ENCODE measurements at places on chromosomes 2 and 18.

GRCh38 chr2:230636684-230637271, 75.9 kb upstream of the CAB39 start:
- no peak for DNase-seq

- DNase-seq = no peak
Measured at GRCh38 chr2:190507135-190507534, 27.4 kb downstream of the NEMP2 start.

GRCh38 chr2:209549589-209549988, 125.7 kb downstream of the MAP2 start:
- DNase-seq = no peak

- DNase-seq = no peak
Measured at GRCh38 chr18:75164479-75164878, 44.5 kb downstream of the PTGR3 start.

DNA sequence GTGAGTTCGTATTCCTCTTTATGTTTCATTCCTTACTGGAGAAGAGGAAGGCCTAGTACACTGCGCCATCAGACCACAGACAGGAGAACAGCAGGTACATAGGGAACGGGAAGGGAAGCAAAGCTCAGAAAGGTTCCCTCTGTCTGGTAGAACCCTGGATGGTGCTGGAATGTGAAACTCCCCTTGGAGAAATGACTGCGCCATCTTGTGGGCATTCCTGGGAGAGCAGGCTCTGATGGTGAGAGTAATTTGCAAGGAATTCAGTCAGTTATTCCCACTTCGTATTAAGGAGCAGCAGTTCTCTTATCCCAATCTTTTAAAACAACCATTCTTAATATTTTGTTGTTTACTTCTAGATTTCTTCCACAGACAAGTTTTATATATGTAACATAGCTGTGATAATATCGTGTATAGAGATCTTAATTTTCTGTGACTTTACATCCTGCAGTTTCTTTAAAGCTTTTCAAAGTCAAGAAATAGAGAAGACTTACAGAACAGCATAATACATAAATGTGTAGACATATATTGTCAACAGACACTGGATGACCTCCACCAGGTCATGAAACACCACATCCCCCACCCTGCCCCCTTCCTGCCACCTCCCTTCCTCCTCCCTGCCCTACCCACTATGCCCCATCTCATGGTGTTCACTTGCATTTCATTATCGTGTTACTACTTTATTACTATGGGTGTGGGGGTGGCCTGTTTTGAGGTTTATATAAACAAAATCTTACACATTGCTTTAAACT, 83.9 kb downstream of the ARHGEF4 start:
- peak; percentile 27 for DNase-seq

DNA sequence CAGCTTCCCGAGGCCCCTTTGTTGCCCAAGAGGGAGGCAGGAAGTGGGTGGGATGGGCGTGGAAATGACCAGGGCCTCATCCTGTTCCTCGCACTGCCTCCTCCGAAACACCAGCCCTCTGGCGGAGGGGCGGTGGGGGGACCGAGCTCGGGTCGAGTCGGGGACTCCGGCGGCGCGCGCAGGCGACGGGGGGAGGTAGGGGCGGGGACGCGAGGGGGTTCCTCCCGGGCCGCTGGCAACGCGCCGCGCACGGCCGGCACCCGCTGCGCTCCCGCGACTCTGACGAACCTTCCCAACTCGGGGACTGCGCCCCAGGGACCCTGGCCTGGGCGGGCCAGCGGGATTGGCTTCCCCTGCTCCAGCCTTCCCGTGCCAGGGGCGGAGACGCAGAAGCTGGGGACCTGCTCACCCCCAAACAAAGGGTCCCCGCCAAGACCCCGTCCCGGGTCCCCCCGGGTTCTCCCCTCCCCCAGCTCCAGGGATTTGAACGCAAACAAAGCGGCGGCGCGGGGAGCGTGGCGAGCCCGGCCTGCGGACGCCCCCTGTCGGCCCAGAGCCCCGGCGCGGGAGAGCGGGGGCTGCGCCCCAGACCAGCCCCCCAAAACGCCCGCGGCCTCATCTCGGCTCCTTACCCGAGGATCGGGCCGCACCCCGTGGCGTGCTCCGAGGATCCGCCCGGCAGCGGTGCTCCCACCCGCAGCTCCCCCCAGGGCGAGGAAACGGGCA, 1.2 kb downstream of the SEMA4C start:
- peak; percentile 81 for DNase-seq

- no peak for DNase-seq
Measured at GRCh38 chr18:13453714-13454113, 235.2 kb downstream of the LDLRAD4 start.

- no peak for DNase-seq
Measured at GRCh38 chr2:71516253-71516888, 63.0 kb downstream of the DYSF start.

DNA sequence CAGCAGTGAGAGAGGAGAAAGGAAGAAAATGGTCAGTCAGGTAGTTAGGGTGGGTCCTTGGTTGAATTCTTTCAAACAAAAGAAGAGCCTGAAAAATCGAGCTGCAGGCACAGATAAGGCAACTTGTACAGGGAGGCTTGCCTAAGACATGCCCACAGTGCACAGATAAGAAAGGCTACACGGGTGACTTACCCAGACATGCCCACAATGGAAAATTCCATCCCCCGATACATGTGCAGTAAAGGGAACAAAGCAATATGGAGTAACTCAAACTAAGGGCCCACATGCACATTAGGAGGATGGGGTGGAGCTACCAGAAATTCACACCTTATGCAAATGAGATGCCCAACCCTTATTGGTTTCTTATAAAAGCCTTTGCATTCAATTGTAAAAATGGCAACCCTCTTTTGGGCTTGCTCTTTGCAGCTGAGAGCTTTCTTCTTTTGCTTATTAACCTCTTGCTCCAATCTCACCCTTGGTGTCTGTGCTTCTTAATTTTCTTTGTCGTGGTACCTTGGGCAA, 110.3 kb upstream of the RMP24 start:
- no peak for DNase-seq

- DNase-seq = no peak
Measured at GRCh38 chr2:18871430-18871829, 282.1 kb upstream of the NT5C1B start.

DNA sequence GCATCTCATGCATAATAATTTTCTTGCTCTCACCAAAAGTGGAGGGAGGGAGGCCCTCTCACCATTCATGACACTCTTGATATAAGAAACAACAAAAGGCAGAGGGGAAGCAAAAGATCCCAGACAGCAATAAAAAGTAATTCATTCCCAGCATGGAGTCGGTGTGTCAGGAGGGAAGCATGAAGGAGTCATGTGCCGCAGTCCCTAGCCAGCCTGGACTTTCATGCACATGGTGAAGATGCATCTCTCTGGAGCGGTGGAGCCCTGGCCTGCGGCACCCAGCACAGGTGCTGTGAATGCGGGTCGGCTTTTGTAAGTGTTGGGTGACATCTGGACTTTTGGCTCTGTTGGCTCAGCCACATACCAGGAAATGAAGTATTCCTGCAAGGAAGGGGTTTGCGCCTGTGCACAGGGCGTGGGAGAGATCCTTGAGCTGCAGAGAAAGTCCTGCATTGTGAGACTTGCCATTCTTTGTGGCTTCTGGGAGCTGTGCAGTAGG, 119.4 kb downstream of the COPS8 start:
- DNase-seq = no peak

GRCh38 chr18:12990123-12990475, 1.1 kb upstream of the CEP192 start:
- no peak for DNase-seq
